Cardiac fibroblast (primary cell): ENCODE measurements at places on chromosomes 5 and 9.
A peak's percentile ranks its signal among the peaks of the same experiment; 100 is the strongest.

DNA sequence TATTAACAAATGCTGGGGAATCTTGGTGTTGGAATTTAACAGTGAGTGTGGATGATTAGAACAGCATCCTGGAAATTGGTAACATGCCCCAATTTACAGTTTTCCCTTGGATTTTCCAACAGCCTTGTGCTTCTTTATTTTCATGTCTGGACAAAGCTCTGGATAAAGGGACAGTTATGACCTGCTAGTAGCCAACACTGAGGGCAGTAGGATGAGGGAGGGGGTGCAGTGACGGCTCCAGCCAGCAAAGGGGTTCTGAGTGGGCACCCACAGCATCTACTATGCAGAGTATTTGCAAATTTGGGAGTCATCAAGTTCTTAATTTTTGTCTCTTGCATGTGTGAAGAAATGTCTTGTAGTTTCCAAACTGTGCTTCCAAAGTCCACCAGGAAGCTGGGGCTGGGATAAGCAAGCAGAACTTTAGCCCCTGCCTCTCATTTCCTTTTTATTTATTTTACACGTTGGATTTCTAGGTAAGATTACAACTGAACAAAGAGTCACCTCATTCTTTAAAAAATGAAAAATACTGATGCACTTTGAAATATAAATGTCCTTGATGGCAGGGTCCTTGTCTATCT is 63.0 kb upstream of the SELENOP start:
- no peak for DNase-seq

DNA sequence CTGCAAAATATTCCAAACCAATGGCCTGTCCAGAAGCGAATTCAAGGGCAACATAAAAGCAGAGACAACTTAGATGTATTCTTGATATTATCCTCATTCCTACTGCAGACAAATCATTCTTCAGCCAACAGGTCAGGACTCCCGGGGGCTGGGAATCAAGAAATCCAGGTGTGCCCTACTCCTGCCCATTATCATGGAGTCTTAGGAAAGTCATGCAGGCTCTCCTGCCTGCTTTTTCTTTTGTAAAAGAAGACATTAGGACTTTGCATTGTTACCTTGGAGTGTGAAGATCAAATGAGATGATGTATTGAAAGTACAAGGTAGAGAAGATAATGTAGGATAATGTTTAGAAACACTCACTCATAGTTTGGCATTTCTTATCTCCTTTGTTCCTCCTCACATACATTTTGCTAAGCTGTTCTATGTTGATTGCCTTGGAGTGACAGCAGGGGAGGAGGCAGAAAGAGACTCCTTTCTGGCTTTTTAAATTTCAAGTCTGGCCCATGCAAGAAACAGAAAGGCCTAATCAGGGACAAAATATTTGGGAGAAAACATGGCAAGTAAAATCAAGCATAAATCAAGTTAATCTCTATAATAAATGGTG is 113.8 kb downstream of the SV2C start:
- DNase-seq: no peak

GRCh38 chr9:126556560-126557250 is 57.0 kb upstream of the LMX1B start:
- no peak for DNase-seq

DNA sequence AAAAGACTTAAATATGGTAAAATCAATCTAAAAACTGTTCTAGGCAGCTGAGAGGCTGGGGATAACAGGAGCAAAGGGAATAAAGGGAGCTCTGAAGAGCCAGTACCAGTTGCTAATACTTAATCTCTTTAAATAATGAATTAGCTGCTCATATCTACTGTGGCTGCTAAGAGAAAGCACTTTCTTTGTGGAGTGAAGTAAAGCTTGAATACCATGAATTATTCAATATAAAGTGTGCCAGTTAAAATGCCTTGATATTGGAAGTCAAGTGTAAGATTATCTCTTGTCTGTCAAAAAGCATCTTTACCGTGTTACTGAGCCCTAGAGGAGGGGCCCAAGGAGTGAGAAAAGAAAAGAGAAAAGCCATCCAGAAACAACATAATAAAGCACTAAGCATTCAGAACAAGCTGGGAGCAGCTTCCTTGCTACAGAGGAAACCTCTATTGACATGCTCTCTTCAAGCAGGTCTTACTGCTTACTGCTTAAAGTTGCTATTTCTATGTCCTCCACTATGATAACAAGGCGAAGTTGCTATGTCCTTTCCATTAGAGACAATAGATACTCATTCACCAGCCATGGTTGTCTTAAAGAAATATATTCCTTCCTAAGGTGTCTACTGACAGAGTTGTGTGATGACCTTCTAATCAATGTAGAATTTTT is 297.4 kb downstream of the CETN3 start:
- DNase-seq: peak; percentile 26

DNA sequence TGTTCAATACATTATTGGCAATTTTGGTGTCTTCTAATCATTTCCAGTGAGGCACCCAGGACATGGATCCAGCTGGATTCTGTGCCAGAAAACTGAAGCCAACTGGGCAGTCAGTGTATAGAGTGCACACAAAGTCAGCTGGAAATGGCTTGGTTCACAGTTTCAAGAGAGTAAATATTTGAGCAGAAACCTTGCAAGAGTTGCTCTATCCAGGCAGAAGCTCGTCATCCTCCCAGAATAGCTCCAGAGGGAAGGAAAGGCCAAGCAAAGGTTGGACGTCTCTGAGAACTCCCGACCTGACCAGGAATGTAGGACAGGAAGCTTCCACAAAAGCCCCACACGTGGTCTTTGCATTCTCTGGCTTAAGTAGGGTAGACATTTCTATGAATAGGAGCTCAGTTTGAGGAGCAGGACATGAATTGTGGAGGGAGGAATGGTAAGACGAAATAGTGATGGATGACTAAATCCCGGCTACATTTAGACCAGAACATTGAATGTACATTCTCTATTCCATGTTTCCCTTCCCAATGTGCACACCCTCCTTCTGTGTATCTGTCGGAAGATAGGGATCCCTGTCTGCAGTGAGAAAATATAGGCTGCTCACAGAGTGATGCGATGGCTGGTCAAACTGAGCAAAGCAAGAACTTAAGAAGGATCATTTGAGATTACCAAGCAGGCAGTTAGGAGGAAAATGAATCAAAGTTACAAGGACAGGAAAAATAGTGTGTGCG is 72.7 kb upstream of the FCN2 start:
- DNase-seq: peak; percentile 36

DNA sequence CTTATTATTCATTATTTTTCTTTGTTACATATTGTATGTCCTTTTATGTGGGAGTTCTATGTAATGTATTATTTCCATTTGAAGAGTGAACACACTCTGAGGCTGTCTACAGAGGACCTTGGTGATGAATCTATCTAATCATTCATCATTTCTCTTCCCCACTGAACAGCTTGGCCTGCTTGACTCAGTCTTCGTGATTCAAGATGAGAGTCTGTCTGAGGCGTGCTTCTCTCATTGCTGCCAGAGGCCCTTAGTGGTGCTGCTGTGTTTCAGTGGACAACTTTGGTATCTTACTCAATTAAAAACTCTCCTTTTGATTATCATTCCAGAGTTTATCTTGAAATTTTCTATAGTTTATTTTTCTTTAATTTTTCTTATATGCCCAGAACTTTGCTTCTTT is 318.1 kb upstream of the DAB2 start:
- no peak for DNase-seq

GRCh38 chr5:175658299-175659145 is 651 bp downstream of the HRH2 start:
- no peak for DNase-seq

DNA sequence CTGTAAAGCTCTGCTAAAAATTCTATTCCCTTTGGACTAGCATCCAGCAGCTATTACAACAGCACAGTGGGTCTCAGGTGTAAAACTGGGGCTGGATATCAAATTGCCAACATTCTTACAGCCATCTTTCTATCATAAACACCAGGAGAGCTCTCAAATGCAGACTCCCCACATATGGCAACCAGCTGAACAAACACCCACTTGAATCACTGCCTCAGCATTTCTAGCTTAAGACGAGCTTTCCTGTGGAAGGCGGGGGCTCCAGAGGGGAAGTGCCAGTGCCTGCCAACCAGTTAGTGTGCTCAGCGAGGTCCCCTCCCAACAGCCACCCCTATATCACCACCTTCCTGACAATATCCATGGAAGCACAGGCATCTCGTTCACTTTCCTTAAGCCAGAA is 62.2 kb downstream of the IPPK start:
- DNase-seq: peak; percentile 85

GRCh38 chr5:68932830-68933434 is 160.9 kb upstream of the SLC30A5 start:
- no peak for DNase-seq

- DNase-seq: no peak
Observed at GRCh38 chr9:134951461-134951860, 33.7 kb upstream of the FCN1 start.

DNA sequence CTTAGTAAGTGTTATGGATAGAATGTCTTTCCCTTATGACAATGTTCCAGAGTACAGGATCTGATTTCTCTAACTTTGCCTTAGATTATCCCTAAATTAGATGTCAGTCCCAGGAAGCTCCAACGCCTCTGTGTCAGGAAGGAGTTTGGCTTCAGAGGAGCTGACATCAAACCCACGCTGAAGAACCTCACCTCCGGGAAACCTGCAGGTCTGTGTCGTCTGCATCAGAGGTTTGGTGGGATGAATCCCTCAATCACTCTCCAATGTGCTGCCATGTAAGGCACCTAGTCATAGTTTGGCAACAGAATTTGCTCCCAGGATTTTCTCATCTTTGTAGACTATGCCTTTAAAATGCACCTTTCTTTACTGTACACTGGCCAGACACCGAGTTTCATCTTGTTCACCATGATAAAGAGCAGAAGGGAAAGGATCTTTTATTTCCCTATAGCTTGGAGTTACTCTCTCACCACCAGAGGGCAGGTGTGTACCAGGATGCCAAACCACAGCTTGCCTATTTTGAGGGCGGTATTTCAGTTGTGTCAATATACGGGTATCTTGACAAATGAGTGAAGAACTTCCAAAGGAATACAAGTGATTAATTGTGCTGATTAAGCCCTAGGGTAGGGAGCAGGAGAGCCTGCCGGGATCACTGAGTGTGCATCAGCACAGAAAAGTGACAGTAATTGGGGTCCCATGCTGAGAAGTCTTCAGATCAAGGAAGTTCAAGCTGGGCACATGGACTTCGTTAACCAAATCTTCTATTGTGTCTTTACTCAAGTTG is 23.4 kb downstream of the MINAR2 start:
- peak; percentile 68 for DNase-seq

DNA sequence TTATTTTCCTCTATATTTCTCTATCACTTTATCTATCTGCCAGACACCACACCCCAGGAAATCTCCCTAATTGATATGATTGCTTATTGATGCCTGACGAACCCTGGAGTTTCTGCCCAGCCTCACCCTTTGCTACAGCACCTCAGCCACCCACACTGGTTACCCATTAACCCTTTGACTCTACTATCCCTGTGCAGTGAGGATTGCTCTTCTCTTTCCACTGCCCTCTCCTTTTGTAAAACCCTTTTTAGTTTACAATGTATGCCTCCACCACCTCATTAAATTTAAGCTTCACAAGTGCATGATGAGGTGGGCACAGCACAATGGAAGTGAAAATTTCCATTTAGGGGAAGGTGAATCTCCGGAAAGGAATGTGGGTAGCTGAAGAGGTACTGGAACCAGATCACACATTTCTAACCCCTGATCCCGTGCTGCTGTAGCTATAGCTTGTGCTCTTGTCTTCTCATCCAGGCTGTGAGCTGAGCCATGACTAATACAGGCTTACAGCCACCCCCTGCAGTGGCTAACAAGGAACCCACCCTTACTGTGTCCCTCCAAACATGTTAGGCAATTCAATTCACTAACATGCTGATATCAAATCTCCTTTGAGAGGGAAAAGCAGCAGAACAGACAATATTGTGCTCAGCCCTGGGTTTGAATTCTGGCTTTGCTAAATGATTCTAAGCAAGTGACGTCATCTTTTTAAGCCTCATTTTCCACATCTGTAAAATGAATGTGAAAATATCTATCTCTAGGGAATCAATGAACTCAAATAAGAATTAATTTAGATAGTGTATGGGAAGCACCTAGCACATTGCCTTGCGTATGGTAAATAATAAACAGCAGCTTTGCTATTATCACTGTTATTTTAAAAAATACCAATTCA is 186.9 kb upstream of the TRIM32 start:
- peak; percentile 85 for DNase-seq

GRCh38 chr5:39194466-39195136 is 24.8 kb downstream of the FYB1 start:
- DNase-seq: peak; percentile 58

DNA sequence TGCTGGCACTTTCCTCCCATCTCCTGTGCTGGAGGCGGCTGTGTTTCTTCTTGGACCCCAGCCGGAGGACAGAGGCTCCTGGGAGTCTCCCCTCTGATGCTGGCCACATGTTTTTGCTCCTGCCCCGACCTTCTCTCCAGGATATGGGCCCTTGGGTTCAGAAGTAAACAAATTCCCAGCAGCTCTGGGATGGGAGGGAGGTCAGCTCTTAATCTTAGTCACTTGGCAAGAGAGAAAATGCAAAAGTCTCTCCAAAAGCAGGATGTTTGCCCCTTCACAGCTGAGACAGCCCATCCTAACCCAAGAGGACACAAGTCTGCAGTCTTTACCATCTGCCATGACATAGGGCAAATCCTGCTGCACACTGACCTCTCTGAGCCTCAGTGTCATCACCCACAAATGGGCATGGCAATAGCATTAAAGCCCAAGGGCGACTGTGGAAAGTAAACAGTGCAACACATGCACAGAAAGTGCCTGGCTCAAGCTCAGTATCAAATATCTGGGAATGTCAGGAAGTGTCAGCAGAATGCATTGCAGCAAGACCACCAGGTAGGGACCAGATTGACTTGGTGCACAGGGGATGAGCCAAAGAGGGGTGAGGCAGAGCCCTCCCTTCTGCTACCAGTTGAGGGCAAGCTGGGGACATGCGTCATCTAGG is 117.0 kb upstream of the CXCL14 start:
- no peak for DNase-seq

DNA sequence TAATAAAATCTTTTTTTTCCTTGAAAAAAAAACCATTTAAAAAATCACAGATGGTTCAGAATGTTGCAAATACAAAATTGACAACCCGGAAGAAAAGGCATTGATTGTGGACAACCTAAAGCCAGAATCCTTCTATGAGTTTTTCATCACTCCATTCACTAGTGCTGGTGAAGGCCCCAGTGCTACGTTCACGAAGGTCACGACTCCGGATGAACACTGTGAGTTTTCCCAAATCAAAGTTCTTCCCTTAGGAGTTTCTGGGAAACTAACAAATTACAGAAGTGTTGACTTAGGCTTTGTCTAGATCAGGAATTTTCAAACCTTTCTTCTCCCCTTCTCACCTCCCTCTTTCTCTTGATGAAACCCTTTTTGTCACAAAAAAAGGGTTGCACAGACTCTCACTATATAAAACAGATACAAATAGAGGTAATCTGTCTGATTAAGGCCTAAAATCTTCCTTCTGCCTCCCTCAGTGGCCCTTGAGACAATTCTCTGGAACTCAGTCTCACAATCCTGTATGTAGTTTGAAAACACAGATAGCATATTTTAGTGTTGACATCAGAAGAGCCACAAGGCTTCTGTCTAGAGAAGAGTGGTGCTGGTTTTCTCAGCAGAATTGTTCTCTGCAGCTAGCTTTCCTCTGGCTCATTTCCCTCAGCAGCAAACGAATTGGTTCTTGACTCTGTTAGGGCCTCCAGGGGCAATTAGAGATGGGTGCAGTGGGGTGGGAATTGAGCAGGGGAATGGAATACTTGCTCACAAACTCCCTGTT is 79.5 kb downstream of the OSMR start:
- DNase-seq: peak; percentile 86
